Neural progenitor cell (in vitro differentiated cells): ENCODE measurements at places on chromosomes 11 and 22. TPM values are rescaled to one million over a fixed set of nuclear protein-coding genes. Genes with fewer than 3 reads are reported as not detected.

Gene MYO18B
- 0.09 TPM in 1 of 2 replicates, not detected in the other for total RNA-seq

Gene APBB1
- 38.5 and 64.9 TPM in 2 replicates for total RNA-seq

Gene TFIP11
- 22.2 and 26.2 TPM in 2 replicates for total RNA-seq

Gene DEFB131B
- not detected in 2 replicates for total RNA-seq

Gene AIFM3
- total RNA-seq, result 4.3 and 12.0 TPM in 2 replicates

Gene IGSF22
- 0.41 TPM in 1 of 2 replicates, not detected in the other for total RNA-seq

Gene NXPE1
- total RNA-seq, result not detected in 2 replicates

Gene OR10D3
- total RNA-seq, result not detected in 2 replicates

Gene ANKK1
- 0.22 TPM in 1 of 2 replicates, not detected in the other for total RNA-seq

Gene TSGA10IP
- 3.0 and 7.3 TPM in 2 replicates for total RNA-seq

Gene CARD18
- not detected in 2 replicates for total RNA-seq

Gene SNX32
- total RNA-seq, result 1.4 and 3.0 TPM in 2 replicates

Gene FOLH1
- total RNA-seq, result not detected in 2 replicates

Gene HORMAD2
- total RNA-seq, result not detected in 2 replicates

DNA sequence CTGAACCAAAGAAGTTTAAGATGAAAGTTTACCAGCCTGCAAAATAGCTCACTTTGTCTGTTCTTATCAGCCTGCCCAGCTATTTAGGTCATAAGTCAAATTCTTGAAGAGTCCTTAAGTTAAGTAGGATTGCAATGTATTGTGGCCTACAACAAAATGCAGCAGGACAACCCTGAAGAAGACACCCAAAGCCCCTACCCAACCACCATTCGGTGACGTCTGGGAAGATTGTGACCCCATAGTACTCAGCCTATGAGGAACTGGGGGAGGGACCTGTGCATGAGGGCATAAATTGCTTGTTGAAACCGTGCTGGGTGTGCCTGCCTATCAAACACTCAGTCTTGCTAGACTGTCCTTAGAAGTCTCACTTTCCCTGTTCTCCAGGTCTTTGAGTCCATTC, 50.5 kb upstream of the FDX1 start:
- no peak for DNase-seq

DNA sequence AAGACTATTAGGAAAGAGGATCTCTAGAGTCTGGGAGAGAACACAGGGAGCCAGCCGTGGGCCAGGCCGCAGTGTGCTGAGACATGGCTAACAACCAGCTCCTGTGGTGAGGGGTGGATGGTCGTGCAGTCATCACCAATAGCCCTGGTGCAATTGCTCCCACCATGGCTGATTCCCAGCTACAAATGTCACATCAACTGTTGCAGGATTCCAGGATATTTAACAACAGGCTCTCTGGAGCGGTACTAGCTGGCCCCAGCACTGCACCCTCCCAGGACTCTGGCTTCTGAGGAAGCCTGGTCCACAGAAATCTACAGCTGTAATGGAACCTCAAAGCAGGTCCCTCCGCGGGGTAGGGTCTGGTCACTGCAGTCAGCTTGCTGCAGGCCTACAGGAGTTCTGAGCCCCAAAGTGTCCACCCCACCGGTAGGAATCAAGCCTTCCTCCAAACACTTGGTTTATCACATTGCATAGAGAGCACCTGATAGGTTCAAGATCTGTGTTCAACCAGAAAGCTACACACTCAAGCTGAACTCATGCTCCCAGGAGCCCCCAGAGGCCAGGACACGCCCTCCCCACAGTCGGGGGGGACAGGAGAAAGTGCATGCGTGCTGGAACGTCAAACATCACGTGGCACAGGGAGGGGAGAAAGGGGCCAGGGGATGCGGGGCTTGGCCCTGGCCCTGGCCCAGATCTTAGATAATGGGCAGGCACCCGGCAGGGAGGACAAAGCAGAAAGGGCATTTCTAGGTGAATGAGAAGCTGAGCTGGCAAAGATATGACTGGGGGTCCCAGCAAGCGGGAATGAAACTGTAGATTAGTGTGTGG, 609.0 kb downstream of the TBC1D22A start:
- DNase-seq, result no peak

GRCh38 chr22:27810609-27811151, 9.1 kb upstream of the MN1 start:
- DNase-seq, result peak; percentile 42

DNA sequence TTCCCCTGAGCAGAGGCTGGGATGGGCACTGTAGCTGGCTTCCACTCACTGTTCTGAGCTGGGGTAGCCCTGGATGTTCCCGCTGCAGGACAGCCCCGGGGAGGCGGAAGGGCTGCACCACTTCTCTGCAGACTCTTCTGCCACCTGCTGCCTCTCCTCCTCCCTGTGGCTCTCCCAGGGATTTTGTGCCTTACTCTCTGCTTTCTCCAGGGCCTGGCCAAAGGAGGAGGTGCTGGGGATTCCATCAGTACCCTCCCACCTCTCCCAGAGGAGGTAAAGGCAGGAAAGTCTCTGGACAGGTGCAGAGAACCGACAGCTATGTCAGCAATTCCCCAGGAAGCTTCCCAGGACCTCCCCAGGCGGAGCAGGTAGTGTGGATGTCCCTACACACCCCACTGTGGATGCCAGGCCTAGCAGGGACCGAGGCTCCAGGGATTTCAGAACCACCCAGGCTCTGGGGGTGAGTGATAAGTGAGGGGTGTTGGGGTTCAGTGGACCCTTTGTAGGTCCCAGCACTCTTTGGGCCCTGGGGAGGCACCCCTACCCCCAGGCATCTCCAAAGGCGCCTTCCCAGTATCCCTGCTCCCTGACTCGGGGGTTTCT, 11.3 kb downstream of the DUSP8 start:
- DNase-seq, result no peak

GRCh38 chr11:46421257-46421880, 29.8 kb upstream of the CHRM4 start:
- DNase-seq, result no peak

- DNase-seq, result no peak
These were observed 1850.2 kb upstream of the RAG2 start for GRCh38 chr11:38448284-38448683.

- DNase-seq, result no peak
These were observed 31.2 kb upstream of the CLNS1A start for GRCh38 chr11:77668760-77669159.

GRCh38 chr11:126497581-126498122, 142.2 kb downstream of the ST3GAL4 start:
- DNase-seq, result no peak

GRCh38 chr22:28015676-28016601, 96.9 kb upstream of the PITPNB start:
- DNase-seq, result peak; percentile 57

GRCh38 chr11:43392713-43393112, 34.0 kb downstream of the TTC17 start:
- no peak for DNase-seq

- DNase-seq, result no peak
These were observed 32.5 kb upstream of the IZUMO1R start for GRCh38 chr11:94271885-94272372.

GRCh38 chr11:76523147-76523546, 78.3 kb downstream of the EMSY start:
- DNase-seq, result no peak

DNA sequence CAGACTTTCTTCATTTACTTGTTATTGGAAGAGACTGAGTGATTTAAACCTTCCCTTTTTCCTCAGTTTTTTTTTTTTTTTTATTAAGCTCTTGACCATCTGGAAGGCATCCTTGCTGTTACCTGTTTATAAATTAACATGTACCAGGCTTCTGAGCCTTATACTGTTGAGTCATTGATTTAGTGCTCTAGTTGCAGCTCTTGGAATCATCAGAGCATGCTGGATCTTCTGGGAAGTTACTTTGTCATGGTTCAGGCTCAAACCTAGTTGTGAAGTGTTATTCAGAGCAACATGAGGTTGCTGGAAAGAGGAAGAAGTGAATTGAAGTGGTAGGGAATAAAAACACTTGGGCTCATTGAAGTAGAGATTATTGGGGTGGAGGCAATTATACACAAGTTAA, 6.3 kb downstream of the ZDHHC5 start:
- no peak for DNase-seq

- no peak for DNase-seq
These were observed 96.7 kb upstream of the DDI1 start for GRCh38 chr11:103939694-103940093.

DNA sequence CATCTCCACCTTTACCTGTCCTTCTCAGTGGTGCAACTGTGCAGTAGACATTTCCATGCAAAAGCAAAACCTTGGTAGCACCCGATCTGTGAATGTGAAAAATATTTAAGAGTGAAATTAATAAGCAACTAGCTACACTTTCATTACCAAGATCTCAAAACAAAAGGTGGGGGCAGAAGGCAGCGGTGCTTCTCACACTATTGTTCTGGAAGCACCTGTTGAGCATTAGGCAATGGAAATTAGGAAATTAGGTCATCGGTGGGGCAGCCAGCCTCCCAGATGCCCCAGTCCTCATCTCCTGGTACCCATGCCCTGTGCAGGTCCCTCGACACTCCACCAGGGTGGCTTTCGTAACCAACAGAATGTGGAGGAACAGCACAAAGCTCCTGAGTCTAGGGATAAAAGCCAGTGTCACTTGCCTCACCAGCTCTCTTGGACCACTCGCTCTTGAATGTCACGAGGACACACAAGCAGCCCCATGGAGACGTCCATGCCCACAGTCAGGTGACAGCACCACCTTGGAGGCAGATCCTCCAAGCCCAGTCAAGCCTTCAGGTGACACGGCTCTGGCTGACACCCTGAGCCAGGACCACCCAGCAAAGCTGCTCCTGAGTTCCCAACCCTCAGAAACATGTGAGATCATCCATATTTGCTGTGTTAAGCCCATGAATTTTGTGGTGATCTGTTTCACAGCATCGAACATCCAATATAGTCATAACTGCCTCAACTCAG, 3.3 kb downstream of the LTO1 start:
- no peak for DNase-seq

GRCh38 chr11:122146475-122146874, 30.5 kb upstream of the BLID start:
- no peak for DNase-seq

- no peak for DNase-seq
These were observed 3.3 kb upstream of the BACE1 start for GRCh38 chr11:117319214-117319840.

- DNase-seq, result no peak
These were observed 5.3 kb upstream of the CDC42BPG start for GRCh38 chr11:64849598-64850356.

DNA sequence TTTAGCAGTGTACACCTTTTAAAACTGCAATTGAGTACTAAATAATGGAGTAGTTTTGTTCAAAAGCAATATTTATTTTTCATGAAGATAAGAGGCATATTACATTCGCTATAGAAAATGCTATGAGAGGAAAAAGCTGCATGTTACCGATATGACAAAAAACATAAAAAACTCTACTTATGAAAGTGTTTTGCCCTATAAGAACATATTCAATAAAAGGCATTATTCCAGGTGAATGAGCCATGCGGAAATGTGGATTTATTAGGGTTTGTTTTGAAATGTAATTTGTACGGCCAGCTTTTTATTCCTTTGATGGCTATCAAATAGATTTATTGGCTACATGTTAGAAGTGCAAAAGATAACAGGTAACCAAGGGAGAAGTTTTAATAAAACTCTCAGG, 129.3 kb upstream of the DDI1 start:
- DNase-seq, result no peak

GRCh38 chr11:33172996-33173395, 11.7 kb upstream of the CSTF3 start:
- DNase-seq, result peak; percentile 13

DNA sequence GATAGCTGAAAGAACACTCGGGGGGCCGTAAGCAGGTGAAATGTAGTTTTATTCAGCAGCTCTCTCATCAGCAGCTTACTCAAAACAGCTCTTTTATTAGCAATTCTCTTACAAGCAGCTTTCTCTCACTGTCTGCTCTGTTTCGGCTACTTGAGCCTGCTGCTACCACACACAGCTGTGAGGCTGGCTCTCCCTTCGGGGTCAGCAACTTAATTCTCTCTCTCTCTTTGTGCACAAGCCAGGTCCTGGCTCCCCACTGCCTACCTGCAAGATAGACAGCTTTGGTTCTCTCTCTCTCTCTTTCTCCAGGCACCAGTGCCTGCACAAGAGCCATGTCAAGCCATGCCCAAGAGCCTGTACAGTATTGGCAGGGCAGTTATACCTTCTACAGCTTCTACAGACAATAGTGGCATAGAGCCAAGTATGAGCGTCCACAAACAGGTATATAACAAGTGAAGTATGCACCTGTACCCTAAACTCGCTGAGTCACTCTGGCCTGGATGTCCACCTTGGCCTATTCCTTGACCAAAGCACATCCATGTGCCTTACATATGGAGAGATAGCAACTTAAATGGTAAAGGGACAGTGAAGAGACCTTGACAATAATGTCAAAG, 110.8 kb downstream of the MTNR1B start:
- peak; percentile 78 for DNase-seq

DNA sequence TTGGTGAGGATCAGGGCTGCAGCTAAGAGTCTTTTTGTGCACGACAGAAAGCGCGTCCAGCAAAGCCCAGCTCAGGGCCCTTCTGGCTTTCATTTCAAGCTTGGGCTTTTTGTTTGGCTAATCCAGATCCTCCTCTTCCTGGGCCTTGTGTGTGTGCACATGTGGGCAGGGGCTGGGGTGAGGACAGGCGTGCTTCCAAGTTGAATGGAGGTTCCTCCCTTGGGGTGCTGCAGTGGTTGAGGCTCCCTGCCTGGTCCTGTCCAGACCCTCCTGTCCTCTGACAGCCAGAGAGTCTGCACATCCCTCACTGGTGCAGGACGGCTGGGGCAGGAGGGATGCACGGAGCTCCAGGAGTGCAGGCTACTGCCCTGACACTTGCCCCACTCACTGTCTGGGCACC, 62.0 kb upstream of the NECTIN1 start:
- DNase-seq, result peak; percentile 72

DNA sequence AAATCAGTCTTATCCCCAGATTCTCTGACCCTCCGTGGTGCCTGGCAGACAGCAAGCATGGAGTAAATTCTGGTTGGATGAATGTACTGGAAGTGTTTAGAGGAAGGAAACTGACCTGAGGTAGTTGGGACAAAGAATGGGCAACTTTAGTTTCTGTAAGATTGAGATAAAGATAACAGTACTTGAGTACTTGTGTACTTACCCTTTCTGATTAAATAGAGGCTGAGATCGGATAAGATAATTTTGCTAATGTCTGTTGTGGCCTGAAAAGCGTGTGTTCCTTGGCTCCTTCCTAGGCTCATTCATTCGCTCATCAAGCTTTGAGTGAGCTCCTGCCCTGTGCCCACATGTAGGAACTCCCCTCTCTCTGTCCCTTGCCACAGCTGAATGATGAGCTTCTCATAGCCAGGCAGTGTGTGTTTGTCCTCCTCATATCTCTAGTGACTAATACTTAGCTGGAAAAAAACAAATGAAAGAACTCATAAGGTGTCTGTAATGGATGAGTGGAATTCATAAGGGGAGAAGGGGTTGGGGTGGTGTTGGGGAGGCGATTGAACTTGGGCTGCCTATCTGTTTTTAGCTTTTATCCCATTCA, 118.1 kb downstream of the DBX1 start:
- DNase-seq, result no peak
